ENCODE measurements at places on chromosomes 1 and 21. TPM values are rescaled to one million over a fixed set of nuclear protein-coding genes. Genes with fewer than 3 reads are reported as not detected.

DNA sequence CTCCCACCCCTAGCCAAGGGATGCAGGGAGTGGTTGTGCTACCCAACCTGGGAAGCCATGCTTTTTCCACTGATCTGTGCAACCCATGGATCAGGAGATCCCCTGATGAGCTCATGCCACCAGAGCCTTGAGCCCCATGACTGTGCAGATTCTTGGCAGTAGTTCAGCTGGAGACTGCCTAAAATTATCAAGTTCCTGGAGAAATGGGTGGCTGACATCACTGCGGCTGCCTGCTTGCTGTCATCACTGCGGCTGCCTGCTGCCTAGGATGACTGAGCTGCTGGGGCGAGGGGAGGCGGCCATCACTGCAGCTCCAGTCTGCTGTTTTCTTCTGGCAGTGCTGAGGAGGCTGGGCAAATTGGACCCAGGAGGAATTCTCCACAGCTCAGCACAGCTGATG is 159.2 kb downstream of the AGBL4 start:
- DNase-seq: no peak

DNA sequence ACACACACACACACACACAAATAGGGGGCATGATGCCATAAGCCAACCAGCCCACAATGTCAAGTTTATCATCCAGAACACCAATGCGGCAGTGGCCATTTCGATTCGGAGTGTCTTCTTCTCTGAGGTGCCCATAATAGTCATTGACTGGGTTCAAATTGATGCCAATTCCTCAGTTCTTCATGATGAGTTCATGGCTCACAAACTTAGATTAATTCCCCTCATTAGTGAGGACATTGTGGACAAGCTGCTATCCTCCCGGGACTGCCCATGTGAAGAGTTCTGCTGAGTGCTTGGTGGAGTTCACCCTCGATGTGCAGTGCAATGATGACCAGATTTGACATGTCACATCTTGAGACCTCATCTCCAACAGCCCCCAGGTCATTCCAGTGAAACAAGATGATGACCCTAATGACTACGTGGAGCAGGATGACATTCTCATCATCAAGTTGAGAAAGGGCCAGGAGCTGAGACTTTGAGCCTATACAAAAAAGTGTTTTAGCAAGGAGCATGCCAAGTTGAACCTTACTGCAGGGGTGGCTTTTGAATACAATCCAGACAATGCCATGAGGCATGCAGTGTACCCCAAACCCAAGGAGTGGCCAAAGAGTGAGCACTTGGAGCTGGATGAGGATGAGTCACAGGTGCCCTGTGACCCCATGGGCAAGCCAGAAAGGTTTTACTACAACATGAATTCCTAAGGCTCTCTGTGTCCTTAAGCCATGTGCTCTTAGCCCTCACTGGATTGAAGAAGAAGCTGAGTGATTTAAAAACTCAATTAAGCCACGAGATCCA is 211.6 kb upstream of the SAMSN1 start:
- DNase-seq: no peak

- no peak for DNase-seq
These were observed 72.0 kb upstream of the TLR5 start for GRCh38 chr1:223215026-223215425.

DNA sequence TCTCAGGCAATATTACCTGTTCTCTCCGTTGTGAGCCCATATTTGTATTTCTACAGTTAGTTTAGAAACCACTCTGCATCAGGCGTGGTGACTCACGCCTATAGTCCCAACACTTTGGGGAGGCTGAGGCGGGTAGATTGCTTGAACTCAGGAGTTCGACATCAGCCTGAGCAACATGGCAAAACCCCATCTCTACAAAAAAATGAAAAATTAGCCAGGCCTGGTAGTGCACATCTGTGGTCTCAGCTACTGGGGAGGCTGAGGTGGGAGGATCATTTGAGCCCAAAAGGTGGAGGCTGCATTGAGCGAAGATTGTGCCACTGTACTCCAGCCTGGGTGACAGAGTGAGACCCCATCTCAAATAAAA is 19.7 kb upstream of the ID3 start:
- DNase-seq: no peak

- DNase-seq: peak; percentile 87
These were observed 95.9 kb downstream of the KCNJ15 start for GRCh38 chr21:38352536-38353219.

- no peak for DNase-seq
These were observed 115.9 kb downstream of the HIVEP3 start for GRCh38 chr1:41802532-41803501.

Gene OR10Z1
- not detected for total RNA-seq

Gene SRSF11
- total RNA-seq: 170 TPM

- no peak for DNase-seq
These were observed 7.4 kb downstream of the RABGAP1L start for GRCh38 chr1:174166530-174167264.

GRCh38 chr1:216722821-216723220 is 408 bp downstream of the ESRRG start:
- DNase-seq: peak; percentile 32

GRCh38 chr1:89842567-89843272 is 21.9 kb downstream of the LRRC8D start:
- DNase-seq: no peak

DNA sequence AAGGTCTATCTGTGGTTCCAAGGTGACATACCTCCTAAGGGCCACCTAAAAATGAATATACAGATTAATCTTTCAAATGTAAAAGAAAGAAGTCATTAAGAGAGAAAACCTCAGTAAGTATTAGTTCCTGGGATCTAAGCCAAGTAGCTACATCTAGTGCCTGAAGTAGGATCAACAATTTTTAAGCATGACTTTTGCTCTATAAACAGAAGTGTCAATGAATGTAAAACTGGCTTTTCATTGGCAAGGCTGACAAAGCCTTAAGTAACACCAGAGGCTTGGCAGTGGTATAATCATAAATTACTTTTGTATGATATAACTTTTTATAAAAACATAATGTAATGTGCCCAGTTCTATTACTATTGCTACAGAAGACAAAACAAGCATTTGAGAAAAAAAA is 12.2 kb upstream of the ACADM start:
- no peak for DNase-seq

Gene SHE
- total RNA-seq: 0.69 TPM

- peak; percentile 49 for DNase-seq
These were observed 227.2 kb downstream of the OLFM3 start for GRCh38 chr1:101769520-101769919.

Gene ATAD3C
- total RNA-seq: 0.45 TPM

GRCh38 chr1:36034692-36035091 is 49.2 kb upstream of the TEKT2 start:
- DNase-seq: no peak

- no peak for DNase-seq
These were observed 25.6 kb downstream of the C1orf21 start for GRCh38 chr1:184412472-184412871.

GRCh38 chr1:218034468-218034867 is 250.6 kb upstream of the RRP15 start:
- DNase-seq: peak; percentile 89

Gene THAP3
- 18.6 TPM for total RNA-seq

Gene SPOCD1
- total RNA-seq: 1.3 TPM

- no peak for DNase-seq
These were observed 39.1 kb downstream of the MRPS6 start for GRCh38 chr21:34112316-34113033.

Gene TLR5
- 0.50 TPM for total RNA-seq

GRCh38 chr1:204513117-204513716 is 3.0 kb upstream of the MDM4 start:
- no peak for DNase-seq
